ENCODE measurements at places on chromosomes 16 and 17. TPM values are rescaled to one million over a fixed set of nuclear protein-coding genes. Genes with fewer than 3 reads are reported as not detected.

Gene TPPP3
- 135 TPM for total RNA-seq

Gene SCN4A
- total RNA-seq: 46.2 TPM

Gene NOS2
- 1.8 TPM for total RNA-seq

Gene TBC1D28
- not detected for total RNA-seq

Gene ZP2
- 2.1 TPM for total RNA-seq

Gene KLHL10
- total RNA-seq: 0.41 TPM

Gene OR3A3
- not detected for total RNA-seq

Gene XYLT1
- total RNA-seq: 14.5 TPM

Gene ELMO3
- total RNA-seq: 4.0 TPM

Gene TPSB2
- 5.8 TPM for total RNA-seq

Gene TRPV3
- total RNA-seq: 1.8 TPM

Gene TPSD1
- 0.51 TPM for total RNA-seq

Gene ARL17A
- total RNA-seq: 5.5 TPM

Gene INO80E
- 38.1 TPM for total RNA-seq

Gene ATF7IP2
- total RNA-seq: 4.1 TPM

Gene SCARF1
- 17.1 TPM for total RNA-seq

Gene TBC1D3K
- total RNA-seq: not detected

Gene NPIPB13
- total RNA-seq: 2.4 TPM

Gene NAA60
- total RNA-seq: 15.7 TPM

Gene NOTUM
- total RNA-seq: 1.9 TPM

Gene TNFRSF17
- 0.51 TPM for total RNA-seq

Gene KRTAP4-1
- total RNA-seq: not detected

Gene MYH1
- total RNA-seq: 15.4 TPM

Gene RCVRN
- total RNA-seq: not detected

Gene TPSG1
- not detected for total RNA-seq

Gene ACSF2
- 44.3 TPM for total RNA-seq

Gene NUPR1
- 1.4 TPM for total RNA-seq

Gene KRTAP9-8
- total RNA-seq: not detected

Gene TMED6
- not detected for total RNA-seq

Gene SLC52A1
- total RNA-seq: not detected

Gene NECAB2
- not detected for total RNA-seq

Gene WFIKKN2
- total RNA-seq: 4.0 TPM

Gene TRIM72
- total RNA-seq: 117 TPM

Gene CDRT15L2
- not detected for total RNA-seq

Gene SMIM5
- 5.9 TPM for total RNA-seq

Gene RBFOX1
- 34.4 TPM for total RNA-seq

Gene RHBDL3
- total RNA-seq: 1.6 TPM

Gene PRKCB
- 6.7 TPM for total RNA-seq

Gene EXOC3L1
- total RNA-seq: 3.6 TPM

Gene GRIN2A
- total RNA-seq: 0.82 TPM

Gene SPNS3
- 1.1 TPM for total RNA-seq

Gene KRTAP4-2
- not detected for total RNA-seq

Gene CXCL16
- 4.8 TPM for total RNA-seq

Gene NAGPA
- total RNA-seq: 4.4 TPM

Gene ZNF48
- 6.4 TPM for total RNA-seq

Gene SDR42E2
- not detected for total RNA-seq

Gene PHKG2
- 9.3 TPM for total RNA-seq
